Smooth muscle cell of the brain vasculature (primary cell): ENCODE measurements at places on chromosomes 13 and 19.

GRCh38 chr19:27679905-27680304 is 1533.0 kb downstream of the UQCRFS1 start:
- no peak for DNase-seq

DNA sequence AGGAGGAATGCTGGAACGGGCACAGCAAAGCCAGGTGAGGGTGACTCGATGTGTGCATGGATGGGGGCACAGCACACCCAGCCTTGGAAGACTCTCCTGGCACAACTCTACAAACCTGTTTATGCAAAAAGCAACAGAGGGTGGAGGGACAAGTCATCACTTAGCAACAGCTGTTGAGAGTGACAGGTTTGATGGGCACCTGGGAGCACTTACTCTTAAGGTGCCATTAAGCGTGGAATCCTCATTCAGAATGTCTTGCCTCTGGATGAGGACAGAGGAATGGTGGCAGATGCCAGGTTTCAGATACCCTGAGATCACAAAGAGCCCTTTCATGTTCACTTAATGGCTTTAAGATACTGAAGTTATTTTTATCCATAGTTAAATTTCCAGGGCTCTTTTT is 97.0 kb downstream of the DCT start:
- no peak for DNase-seq

GRCh38 chr13:64223016-64223415 is 2807.4 kb upstream of the PCDH20 start:
- no peak for DNase-seq

- DNase-seq = peak; percentile 41
These were observed 776.9 kb downstream of the GPC5 start for GRCh38 chr13:92175330-92175729.

DNA sequence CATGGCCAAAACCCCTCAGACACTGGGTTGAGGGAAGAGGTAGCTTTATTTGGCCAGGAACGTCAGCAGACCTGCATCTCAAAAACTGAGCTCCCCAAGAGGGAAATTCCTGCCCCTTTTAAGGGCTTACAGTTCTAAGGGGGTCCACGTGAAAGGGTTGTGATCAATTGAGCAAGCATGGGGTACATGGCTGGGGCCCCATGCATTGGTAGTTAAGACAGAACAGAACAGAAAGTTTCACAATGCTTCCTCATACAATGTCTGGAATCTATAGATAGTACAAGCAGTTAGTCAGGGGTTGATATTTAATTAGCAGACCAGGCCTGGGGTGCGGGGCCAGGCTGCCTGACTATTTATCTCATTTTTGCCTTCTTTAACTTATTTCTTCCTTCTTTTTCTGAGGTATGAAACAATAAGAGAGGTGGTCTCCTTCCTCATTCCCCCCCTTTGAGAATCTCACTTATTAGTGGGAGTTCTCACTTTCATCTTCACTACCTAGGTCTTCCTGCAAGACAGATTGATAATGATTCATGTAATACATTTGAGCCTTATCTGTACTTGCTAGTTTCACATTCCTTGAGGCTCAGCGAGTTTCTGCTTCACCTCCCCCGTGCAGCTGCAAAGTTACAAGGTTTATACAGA is 84.8 kb downstream of the SLC25A15 start:
- no peak for DNase-seq

DNA sequence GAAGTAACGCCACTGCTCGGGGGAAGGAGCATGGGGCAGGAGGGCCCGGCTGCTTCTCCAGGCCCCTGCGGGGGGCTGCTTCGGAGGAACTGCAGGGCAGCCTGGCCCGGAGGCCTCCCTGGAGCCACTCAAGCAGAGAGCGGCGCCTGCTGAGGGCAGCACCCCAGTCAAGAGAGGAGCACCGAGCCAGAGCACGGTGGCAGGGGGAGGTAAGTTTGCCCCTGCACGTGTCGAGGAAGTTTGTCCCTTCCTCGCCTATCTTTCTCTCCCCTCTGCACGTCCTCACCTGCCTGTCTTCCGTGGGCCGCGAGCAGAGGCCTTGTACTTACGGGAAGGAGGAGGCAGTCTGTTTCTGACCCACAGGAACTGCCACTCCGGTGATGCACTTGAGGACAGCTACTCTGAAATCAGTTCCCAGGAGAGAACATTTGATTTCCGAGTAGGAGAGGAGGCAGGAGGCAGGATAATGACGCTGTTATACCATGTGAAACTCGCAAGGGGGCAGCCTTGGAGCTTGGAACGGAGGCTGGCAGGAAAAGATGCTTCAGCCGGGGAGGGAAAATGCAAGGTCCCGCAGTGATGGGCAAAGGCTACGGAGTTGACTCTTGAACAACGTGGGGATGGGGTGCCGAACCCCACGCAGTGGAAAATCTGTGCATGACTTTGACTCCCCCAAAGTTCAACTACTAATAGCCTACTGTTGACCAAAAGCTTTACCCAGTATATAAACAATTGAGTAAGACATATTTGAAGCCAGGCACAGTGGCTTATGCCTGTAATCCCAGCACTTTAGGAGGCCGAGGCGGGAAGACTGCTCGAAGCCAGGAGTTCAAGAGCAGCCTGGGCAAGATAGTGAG is 5.0 kb downstream of the FFAR1 start:
- DNase-seq = peak; percentile 31

DNA sequence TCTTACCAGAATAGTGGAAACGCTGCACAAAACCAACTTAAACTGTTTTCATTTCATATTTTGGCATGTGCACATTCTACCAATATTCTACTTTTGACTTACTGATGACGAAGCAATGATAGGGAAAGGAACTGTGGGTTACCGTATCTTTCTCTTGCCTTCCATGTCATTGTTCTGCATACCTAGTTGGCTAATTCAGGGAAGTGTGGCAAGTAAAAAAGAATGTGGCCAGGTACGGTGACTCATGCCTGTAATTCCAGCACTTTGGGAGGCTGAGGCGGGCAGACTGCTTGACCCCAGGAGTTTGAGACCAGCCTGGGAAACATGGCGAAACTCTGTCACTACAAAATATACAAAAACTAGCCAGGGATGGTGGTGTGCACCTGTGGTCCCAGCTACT is 108.2 kb downstream of the SIPA1L3 start:
- no peak for DNase-seq

DNA sequence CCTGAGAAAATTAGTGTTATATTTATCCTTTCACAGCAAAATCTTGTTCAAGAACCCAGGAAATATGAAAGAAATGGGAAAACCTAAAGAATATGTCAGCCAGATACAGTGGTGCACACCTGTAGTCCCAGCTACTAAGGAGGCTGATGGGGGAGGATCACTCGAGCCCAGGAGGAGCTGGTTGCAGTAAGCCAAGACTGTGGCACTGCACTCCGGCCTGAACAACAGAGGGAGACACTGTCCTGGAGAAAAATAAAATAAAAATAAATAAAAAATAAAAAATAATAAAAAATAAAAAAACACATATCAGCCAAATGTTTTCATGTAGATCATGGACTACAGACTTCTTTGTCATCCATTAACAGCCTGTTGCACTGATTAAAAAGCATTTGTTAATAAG is 244.8 kb upstream of the KLHL1 start:
- no peak for DNase-seq

DNA sequence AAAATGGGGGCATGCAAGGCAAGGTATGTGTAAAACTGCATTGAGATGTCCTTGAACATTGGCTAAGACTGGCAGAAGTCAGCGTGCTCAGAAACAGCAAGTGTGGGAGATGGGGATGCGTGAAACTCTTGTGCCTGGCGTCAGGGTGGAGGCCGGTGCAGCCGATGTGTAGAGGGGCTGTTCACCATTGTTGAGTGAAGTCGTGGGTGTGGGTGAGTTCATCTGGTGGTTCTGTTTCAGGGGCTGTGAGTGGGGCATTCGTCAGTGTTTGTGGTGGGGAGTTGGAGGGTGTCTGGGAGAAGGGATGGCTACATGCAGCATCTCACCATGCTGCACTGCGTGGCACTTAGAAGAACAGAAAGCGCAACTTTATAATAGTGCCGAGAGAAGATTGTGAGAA is 11.4 kb upstream of the MIA start:
- DNase-seq = no peak

- DNase-seq = no peak
These were observed 550 bp downstream of the ZNF383 start for GRCh38 chr19:37218592-37218935.

GRCh38 chr13:44765001-44765471 is 188.9 kb upstream of the TSC22D1 start:
- no peak for DNase-seq

DNA sequence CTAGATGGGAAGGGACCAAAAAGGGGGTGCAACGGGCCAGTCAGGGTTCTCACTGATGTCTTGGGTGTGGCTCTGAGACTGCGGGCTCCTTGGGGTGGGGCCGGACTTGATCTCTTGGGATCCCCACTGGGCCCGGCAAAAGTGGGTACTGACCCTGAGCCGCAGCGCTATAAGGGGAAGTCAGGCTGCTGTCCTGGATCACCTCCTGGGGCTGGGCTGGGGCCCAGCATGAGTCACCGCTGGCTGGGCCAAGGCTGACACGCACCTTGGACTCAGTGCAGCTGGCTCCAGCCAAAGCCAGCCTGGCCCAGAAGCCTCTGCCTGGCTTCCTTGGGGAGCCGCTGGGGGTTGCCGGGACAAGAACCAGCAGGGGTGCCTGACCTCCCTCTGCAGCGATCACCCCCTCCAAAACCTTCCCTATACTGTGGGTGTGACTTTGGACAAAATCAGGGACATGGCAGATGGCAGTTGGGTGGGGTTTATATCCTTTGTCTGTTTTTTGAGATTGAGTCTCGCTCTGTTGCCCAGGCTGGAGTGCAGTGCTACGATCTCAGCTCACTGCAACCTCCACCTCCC is 617 bp upstream of the IQCN start:
- no peak for DNase-seq

- no peak for DNase-seq
These were observed 843.0 kb downstream of the PCDH17 start for GRCh38 chr13:58474581-58474980.

DNA sequence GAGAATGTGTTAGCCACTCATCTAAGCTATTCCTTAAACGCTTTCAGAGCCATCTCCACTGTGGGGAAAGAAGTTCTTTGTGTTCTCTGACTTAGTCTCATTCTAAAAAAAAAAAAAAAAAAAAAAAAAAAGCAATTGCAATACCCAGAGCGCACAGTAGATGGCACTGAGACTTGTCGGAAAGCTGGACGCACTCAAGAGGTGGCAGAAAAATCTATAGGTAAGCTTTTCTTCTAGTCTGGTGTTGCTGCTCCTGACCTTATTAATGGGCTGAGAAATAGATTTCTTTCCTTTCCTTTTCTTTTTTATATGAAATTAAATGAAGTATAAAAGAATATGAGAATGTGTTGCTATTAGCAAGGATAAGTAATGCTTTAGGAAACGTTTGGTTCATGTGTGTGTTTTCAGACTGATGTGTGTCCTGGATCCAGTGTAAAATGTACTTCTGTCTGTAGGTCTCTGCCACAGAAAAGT is 4.7 kb upstream of the GJB2 start:
- no peak for DNase-seq

- DNase-seq = peak; percentile 70
These were observed at the start of gene GDF15 for GRCh38 chr19:18385675-18386542. TSS of gene GDF15 (plus strand) at chr19:18386158. CDS start at chr19:18386190, 32 bp downstream.

GRCh38 chr13:43401361-43401760 is 378.0 kb downstream of the DNAJC15 start:
- DNase-seq = no peak

GRCh38 chr13:24328145-24328544 is 18.8 kb downstream of the C1QTNF9 start:
- no peak for DNase-seq

- DNase-seq = no peak
These were observed 222.0 kb downstream of the B3GLCT start for GRCh38 chr13:31421756-31422155.

GRCh38 chr13:41791056-41791455 is 169.9 kb downstream of the VWA8 start:
- DNase-seq = no peak

DNA sequence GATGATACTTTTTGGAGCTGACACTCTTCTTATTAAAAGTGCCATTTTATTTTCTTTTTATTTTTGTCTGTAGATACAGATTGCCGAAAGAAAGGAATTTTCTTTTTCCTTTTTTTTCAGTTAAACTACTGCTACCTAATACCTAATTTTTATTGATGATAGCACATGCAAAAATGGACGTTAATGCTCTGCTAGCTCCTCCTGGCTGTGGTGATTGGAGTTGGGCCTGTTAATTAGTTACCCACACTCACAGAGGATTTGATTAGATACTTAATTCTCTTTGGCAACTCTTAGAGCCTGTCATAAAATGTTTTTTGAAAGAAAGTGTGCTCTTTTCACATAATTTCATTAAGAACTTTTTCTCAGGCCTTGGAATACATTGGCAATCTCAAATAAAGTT is 366.8 kb downstream of the DCT start:
- DNase-seq = no peak

DNA sequence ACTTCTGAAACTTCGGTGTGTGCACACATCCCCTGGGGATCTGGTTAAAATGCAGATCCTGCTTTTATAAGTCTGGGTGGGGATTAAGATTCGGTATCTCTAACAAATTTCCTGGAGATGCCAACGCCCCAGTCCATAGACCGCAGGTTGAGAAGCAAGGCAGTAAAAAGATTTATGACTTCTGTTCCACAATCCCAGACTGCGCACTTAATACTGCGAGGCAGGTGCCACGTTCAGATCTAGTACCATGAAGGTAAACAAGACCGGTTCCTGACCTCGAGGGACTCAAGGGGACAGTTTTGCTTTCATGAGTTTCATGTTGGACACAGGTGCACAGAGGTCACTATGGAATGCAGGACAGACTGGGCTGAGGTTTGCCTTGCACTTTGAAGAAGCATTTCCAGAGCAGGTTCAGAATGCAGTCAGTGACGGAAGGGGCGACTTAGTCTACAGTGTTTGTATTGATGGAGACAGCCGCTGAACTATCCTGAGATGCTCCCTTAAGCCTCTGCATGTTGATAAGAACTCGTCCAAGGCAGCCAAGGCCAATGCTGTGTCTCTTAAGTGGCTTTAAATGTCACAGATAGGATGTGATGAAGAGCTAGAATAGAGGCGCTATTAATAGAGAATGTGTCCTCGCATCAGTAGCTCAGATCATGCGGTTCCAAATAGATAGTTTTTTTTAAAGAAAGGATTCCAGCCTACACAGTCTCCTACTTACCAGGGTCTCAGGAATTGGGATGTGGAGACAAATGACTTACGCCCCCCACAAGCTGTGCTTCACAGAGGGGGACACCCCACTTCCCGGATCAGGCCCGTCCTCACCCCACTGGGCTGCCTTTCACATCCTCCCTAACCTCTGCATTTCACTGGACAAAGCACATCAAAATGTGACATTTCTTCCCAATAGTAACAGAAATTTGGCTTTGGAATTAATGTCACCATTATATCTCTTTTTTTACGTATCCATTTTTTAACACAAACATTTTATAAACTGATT is 97.1 kb upstream of the IRS2 start:
- no peak for DNase-seq

DNA sequence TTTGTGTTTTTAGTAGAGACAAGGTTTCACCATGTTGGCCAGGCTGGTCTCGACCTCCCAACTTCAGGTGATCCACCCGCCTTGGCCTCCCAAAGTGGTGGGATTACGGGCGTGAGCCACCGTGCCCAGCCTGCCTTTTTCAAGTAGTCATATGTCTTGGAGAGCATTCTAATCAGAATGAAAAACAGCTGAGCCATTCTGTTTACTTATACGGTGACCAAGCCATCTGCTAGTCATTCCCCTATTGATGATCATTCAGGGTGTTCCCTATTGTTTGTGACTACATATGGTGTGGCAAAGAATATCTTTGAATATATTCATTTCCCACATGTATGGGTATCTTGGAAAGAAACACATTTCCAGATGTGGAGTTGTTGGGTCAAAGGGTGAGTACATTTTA is 17.2 kb downstream of the BLOC1S3 start:
- no peak for DNase-seq
